ENCODE measurements at places on chromosomes 3 and 15. TPM values are rescaled to one million over a fixed set of nuclear protein-coding genes. Genes with fewer than 3 reads are reported as not detected.
A peak's percentile ranks its signal among the peaks of the same experiment; 100 is the strongest.

DNA sequence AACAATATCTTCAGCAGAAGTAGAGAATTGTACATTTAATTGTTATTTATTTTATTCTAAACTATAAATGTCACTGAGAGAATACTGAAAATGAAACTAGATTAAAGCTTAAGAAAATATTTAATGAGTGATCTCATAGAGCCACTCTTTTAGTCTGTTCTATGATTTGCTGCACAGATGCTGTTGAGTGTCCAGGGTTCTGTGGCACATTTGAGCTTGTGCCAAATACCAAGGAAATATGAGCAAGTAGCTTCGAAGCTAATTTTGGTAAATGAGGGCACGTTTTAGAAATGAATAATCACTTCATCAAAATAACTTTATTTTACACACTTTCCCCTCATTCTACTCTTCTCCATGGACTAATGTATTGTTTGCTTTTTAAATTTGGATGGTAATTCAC, 53.6 kb upstream of the THRB start:
- H3K27ac ChIP-seq = no peak overlapping the region
- no peaks in the 10 kb centered on the region for H3K36me3 ChIP-seq
- H3K27me3 ChIP-seq = no peaks in the 10 kb centered on the region
- DNase-seq = no peak
- H3K4me1 ChIP-seq = no peaks in the 10 kb centered on the region

- H3K27me3 ChIP-seq = no peaks in the 10 kb centered on the region
- H3K36me3 ChIP-seq = no peaks in the 10 kb centered on the region
- H3K4me1 ChIP-seq = no peaks in the 10 kb centered on the region
- DNase-seq = no peak
- no peak overlapping the region for H3K4me3 ChIP-seq
- no peak overlapping the region for H3K27ac ChIP-seq
Observed at GRCh38 chr15:82315519-82316246, 33.6 kb downstream of the GOLGA6L10 start.

DNA sequence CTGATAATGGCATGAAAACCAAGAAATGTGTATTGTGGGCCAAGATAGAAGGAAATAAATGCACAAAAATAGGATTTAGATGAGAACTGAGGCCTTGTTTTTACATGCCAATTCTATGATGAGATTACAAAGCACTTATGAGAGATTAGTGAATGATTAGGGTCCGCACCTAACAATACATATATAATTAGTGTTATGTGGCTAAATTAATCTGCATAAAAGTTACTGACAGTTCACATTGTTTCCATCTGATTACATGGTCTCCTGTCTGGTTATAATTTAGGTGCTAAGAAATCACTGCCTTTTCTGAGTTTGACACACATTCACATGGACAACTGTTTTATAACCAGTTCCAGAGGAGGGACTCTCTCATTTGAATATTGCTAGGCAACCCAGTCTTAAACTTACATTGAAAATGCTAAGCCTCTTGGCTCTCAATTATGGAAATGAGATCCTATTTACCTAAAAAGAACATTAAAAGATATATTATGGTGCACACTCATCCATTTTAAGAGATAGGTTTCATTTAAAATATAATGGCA, 117.0 kb upstream of the ARL6 start:
- H3K4me3 ChIP-seq = no peak overlapping the region
- no peak overlapping the region for H3K27ac ChIP-seq
- H3K27me3 ChIP-seq = peaks cover 3% of the 10 kb centered on the region
- no peaks in the 10 kb centered on the region for H3K4me1 ChIP-seq

- peaks cover 25% of the 10 kb centered on the region for H3K4me1 ChIP-seq
- no peak for DNase-seq
- peaks cover 3% of the 10 kb centered on the region for H3K36me3 ChIP-seq
- no peak overlapping the region for H3K4me3 ChIP-seq
Observed at GRCh38 chr3:172216267-172216666, 176.9 kb downstream of the FNDC3B start.

DNA sequence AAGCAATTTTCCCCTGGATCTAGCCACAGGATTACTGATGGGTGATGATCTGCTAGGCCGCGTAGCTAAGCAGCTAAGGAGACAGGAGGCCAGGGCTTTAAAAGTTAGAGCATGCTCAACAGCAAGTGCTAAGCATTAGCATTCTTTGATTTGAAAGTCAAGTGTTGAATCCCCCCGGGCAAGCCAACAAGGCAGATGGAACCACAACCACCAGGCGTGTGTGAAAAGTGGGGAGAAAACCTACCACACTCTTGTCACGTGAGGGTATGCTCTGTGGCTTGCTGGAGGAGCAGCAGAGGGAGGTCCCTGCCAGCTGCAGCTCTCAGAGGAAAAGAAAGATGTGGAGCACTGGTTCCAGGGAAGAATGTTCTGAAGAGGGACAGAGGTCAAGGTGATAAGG, 20.9 kb downstream of the SLC51A start:
- no peaks in the 10 kb centered on the region for H3K27me3 ChIP-seq
- no peak overlapping the region for H3K27ac ChIP-seq
- no peak overlapping the region for H3K4me3 ChIP-seq
- DNase-seq = no peak
- peaks cover 9% of the 10 kb centered on the region for H3K4me1 ChIP-seq

- no peaks in the 10 kb centered on the region for H3K36me3 ChIP-seq
- no peaks in the 10 kb centered on the region for H3K27me3 ChIP-seq
- H3K4me1 ChIP-seq = peaks cover 6% of the 10 kb centered on the region
Observed at GRCh38 chr3:186432189-186432588, 70.2 kb upstream of the DGKG start.

DNA sequence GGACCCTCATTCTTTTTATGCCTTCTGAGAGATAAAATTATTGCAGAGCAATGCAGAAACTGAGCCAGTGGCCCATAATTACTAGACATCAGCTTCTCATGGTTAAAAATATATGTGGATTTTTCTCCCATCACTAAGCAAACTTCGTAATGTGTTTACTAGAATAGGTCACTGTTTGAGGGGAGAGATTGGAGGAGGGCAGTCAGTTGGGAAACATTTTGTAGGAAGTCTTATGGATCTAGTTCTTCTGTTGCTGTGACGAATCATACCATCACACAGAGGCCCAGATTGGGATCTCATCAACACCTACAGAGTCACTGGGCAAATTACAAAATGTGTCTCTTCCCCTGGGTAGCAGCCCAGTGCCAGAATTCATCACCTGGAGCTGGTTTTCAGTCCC, 81.4 kb downstream of the PDE8A start:
- no peak overlapping the region for H3K4me3 ChIP-seq
- no peak for DNase-seq
- H3K27ac ChIP-seq = no peak overlapping the region
- H3K36me3 ChIP-seq = peaks cover 27% of the 10 kb centered on the region
- H3K4me1 ChIP-seq = peaks cover 37% of the 10 kb centered on the region

DNA sequence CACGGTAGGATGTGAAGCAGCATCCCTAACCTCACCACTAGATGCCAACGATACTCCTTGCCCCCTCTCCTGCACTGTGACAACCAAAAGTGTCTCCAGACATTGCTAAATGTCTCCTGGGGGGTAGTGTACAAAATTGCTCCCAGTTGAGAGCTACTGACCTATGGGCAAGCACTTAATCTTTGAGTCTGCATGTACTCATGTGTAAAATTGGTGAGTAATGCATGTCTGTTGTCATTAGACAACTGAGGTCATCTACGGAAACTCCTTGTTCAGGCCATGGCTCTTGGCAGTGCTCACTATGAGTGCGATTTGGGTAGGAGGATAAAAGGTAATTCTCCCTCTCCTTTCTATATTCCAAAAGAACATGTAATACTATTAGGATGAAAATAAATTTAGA, 29.2 kb downstream of the PDHB start:
- H3K27ac ChIP-seq = no peak overlapping the region
- no peak overlapping the region for H3K4me3 ChIP-seq
- H3K4me1 ChIP-seq = no peaks in the 10 kb centered on the region
- no peaks in the 10 kb centered on the region for H3K27me3 ChIP-seq
- DNase-seq = no peak
- peaks cover 23% of the 10 kb centered on the region for H3K36me3 ChIP-seq

- DNase-seq = no peak
- H3K36me3 ChIP-seq = no peaks in the 10 kb centered on the region
- H3K4me1 ChIP-seq = no peaks in the 10 kb centered on the region
- no peak overlapping the region for H3K4me3 ChIP-seq
- H3K27ac ChIP-seq = no peak overlapping the region
Observed at GRCh38 chr3:29764041-29764440, 483.2 kb downstream of the RBMS3 start.

Gene SLCO2A1
- total RNA-seq = not detected

- H3K36me3 ChIP-seq = peaks cover 25% of the 10 kb centered on the region
- no peaks in the 10 kb centered on the region for H3K27me3 ChIP-seq
- peak; percentile 84 for DNase-seq
- peak overlapping the region; percentile 79 for H3K27ac ChIP-seq
- H3K4me3 ChIP-seq = peak overlapping the region; percentile 86
- H3K4me1 ChIP-seq = peaks cover 53% of the 10 kb centered on the region
Observed at GRCh38 chr15:74541494-74542165, 610 bp downstream of the ARID3B start.

DNA sequence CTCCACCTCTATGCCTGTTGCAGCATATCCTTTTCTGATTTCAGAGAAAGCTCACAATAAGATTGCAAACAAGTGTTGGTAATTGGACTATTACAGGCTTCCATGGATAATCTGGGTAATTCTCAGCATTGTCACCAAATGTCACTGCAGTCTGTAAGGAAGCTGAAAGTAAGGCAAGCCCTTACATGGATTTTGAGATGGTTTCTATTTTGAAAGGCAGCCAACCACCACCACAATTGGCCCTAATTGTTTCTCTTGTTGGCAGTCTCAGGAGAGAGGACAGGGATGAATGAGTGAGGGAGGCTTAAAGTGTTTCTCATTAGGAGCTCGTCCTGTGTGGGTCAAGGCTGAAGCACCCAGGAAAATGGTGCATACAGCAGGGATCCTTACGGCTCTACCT, 879.9 kb downstream of the TUSC7 start:
- no peaks in the 10 kb centered on the region for H3K4me1 ChIP-seq
- no peaks in the 10 kb centered on the region for H3K36me3 ChIP-seq
- H3K4me3 ChIP-seq = no peak overlapping the region
- DNase-seq = no peak
- H3K27me3 ChIP-seq = no peaks in the 10 kb centered on the region

GRCh38 chr3:176041185-176041584, 1156.1 kb downstream of the TBL1XR1 start:
- H3K27ac ChIP-seq = no peak overlapping the region
- H3K4me3 ChIP-seq = no peak overlapping the region
- H3K4me1 ChIP-seq = no peaks in the 10 kb centered on the region

Gene DNAH12
- total RNA-seq = not detected

GRCh38 chr15:78913012-78913411, 31.8 kb downstream of the CTSH start:
- H3K4me3 ChIP-seq = no peak overlapping the region
- H3K27ac ChIP-seq = no peak overlapping the region
- H3K27me3 ChIP-seq = no peaks in the 10 kb centered on the region
- DNase-seq = no peak
- peaks cover 13% of the 10 kb centered on the region for H3K4me1 ChIP-seq
- H3K36me3 ChIP-seq = peaks cover 34% of the 10 kb centered on the region

Gene DUSP7
- 9.1 TPM for total RNA-seq

Gene SNTN
- not detected for total RNA-seq

GRCh38 chr3:24229468-24230221, 265.0 kb downstream of the THRB start:
- no peaks in the 10 kb centered on the region for H3K36me3 ChIP-seq
- peaks cover 5% of the 10 kb centered on the region for H3K27me3 ChIP-seq
- H3K27ac ChIP-seq = no peak overlapping the region

DNA sequence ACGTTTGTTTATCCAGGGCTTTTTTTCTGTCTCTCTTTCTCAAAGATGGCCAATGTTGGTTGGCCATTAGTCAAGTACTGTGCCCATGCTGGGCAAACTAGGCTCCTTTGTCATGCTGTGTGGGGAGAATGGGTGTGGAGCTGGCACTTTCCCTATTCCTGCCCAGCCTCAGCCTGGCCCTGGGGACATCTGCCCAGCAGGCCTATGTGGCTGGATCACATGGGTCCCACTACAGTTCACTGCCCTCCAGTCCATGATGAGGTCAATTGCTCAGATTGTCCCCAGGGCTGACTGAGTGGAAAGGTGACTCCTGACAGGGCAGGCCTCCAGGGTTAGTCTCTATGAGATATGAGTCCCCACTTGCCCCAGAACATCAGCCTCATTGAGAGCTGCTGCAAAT, 54.4 kb upstream of the HERC1 start:
- H3K27ac ChIP-seq = no peak overlapping the region
- no peak overlapping the region for H3K4me3 ChIP-seq
- H3K27me3 ChIP-seq = no peaks in the 10 kb centered on the region
- DNase-seq = no peak
- peaks cover 27% of the 10 kb centered on the region for H3K4me1 ChIP-seq
- no peaks in the 10 kb centered on the region for H3K36me3 ChIP-seq

DNA sequence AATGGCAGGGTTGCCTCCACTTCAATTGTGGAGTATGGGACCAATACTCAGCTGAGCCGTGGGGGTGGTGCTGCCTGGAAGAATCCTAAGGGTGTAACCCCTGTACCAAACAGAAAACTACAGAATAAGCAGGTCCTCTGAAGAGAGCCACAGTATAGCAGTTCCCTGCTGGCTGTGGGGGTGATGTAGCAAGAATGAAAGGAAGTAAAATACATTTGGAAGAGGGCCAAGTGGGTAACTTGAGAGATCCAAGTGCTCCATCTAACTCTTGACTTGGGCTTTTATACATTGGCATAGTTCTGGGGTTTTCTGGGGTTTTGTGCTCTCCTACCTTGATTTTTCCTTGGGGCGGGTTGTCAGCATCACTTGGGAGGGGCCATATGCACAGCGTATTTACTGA, 341.4 kb downstream of the OTOL1 start:
- H3K27me3 ChIP-seq = no peaks in the 10 kb centered on the region
- H3K4me3 ChIP-seq = no peak overlapping the region
- no peaks in the 10 kb centered on the region for H3K4me1 ChIP-seq
